ENCODE measurements at places on chromosomes 4 and X.

DNA sequence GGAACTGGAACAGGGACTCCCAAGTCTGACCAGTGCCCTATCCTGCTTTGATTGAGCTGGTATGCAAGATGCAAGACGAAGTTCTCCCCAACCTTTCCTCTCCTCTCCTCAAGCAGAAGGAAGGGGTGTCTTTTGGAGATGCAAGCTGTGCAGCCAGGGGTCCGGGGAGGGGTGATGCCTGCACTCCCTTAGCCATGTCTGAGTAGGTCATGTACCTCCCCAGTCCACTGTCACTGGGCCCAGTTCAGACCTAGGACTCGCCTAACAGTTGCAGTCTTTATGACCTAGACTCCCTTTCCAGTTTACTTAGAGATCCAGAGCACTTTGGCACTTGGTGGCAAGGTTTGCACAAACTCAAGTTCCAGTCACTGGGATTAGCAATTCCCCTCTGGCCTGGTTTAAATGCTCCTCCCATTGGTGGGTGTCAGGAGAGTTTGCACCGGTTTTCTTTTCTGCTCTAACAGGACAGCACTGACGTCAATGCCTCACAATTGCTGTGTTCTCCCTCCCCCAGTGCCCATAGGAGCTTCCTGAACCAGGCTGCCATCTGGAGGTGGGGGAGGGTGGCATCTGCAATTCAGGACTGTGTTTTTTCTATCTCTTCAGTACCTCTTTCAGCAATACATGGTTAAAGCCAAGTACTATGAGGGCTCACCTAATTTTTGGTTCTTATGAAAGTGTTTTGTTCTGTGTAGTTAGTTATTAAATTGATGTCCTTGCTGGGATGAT lies 782.2 kb downstream of the ARAP2 start:
- DNase-seq = peak; percentile 14

DNA sequence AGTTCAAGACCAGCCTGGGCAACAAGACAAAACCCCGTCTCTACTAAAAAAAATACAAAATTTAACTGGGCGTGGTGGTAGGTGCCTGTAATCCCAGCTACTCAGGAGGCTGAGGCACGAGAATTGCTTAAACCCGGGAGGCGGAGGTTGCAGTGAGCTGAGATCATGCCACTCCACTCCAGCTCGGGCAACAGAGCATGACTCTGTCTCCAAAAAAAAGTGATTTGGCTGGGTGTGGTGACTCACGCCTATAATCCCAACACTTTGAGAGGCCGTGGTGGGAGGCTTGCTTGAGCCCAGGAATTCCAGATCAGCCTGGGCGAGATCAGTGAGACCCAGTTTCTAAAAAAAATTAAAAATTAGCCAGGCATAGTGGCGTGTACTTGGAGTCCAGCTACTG lies 4.1 kb downstream of the OPHN1 start:
- no peak for DNase-seq

DNA sequence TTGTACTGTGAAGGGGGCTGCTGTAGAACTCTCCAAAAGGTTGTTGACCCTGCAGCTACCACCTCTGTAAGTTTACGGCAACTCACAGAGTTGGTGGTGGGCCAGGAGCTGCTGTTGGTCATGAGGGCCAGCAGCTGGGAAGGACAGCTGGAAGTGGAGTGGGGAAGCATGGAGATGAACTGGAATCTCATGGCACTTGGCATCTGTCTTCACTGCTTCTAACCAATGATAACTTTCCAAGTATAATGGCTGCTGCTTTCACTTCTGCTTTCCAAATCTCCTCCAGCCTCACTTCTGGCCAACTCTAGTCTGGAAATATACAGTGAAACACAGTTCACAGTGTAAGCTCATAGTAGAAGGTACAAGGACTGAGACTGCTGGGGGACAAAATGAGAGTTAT lies 126.5 kb upstream of the INTU start:
- DNase-seq = no peak

DNA sequence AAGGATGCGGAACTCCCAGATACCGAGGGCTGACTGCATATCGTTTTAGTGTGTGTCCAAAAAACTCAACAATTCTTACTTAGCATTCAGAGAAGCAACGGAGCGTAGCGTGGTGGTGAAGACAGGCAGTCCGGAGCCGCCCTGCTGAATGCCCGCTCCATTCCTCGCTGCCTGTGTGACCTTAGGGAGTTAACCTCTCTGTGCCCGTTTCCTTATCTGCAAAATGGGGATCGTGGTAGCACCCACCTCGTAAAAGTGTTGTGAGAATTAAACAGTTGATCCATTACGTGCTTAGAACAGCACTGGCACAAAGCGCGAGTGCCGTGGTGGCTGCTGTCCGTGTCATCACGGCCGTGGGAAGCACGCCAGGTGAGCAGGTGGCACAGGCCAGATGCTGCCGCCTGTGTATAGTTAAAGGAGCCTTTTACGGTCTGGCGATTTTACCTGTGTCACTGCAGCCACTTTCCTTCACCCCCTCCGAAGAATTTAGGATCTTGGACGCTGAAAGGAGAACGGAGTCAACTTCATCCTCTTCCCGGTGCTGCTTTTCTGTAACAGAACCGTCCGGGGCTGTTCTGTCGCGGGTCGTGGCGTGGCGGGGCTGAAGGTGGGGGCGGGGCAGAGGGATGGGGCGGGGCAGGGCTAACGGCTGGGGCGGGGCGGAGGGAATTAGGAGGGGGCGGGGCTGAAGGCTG lies 885 bp downstream of the CCDC110 start:
- DNase-seq = peak; percentile 63

DNA sequence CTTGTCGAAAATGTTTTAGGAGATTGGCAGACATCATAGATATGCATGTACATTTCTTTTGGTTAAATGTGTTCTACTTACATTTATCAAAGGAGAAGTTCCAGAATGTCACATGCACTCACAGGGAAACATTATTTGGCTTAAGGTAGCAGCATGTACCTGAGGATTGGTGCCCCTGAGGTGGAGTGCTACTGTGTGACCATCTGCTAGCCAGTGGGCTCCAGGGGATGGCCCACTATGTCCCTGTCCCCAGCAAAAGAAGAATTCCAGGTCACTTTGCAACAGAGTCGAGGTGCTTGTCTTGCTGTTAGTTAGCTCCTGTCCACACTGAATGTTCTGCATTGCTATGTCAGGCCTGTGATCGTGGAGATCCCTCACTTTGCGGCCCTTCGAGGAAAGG lies 283.2 kb downstream of the ANK2 start:
- DNase-seq = no peak

DNA sequence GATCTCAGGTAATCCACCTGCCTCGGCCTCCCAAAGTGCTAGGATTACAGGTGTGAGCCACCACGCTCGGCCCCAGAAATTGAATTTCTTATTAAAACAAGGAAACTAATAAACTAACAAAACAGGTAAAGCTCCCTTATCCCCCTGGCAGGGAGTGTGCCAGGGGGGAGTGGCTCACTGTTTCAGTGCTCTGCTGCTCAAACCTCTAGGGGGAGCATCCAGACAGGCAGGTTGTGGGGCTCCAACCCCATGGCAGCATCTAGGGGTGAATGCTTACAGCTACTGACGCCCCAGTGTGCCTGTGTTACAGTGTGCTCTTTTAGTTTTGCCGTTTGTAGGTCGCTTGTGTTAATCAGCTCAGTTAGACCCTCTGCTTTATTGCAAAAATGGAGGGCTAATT lies 605.0 kb downstream of the GABRG1 start:
- no peak for DNase-seq

DNA sequence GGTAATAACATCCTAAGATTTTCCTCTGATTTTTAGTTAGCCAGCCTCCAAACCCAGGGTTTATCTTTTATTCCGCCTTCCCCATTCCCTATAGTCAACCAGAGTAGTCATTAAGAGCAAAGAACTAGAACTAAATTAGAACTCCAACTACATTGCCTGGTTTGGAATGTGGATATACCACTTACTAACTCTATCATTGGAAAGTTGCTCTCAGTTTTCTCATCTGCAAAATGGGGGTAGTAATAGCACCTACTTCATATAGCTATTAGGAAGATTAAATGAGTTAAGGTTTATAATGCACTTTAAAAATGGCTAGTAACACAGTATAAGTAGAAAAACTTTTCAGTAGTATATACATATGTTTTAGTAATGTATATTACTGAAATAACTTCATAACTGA lies 63.7 kb downstream of the ZAR1 start:
- DNase-seq = no peak

- DNase-seq = no peak
These were observed 131.0 kb upstream of the MAP3K15 start for GRCh38 chrX:19646282-19646681.

DNA sequence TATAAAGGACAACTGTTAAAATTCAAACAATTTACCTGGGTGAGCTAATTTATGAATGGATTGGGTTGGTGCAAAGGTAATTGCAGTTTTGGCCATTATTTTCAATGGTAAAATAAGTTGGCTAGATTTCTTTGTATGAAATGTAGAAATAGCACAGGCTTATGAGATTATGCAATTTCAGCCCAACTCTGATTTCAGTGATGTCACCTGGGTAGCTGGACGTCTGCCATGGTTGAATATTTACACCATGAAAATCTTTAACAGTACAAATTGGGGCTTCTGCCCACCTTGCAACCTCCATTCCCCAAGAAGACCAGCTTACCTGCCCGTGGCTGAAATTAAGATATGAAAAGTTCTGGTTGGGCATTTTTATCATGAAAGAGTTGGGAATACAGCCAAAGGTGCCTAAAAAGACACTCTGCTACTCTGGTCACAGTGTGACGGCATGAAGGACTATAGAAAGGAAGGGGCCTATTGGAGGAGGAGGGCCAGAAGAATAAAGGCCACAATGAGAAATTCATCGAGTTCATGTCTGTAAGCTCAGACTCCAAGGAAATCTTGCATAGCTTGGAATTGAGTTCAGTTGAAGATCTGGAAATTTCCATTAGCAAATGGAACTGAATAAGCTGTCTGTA lies 29.7 kb downstream of the EGF start:
- no peak for DNase-seq

DNA sequence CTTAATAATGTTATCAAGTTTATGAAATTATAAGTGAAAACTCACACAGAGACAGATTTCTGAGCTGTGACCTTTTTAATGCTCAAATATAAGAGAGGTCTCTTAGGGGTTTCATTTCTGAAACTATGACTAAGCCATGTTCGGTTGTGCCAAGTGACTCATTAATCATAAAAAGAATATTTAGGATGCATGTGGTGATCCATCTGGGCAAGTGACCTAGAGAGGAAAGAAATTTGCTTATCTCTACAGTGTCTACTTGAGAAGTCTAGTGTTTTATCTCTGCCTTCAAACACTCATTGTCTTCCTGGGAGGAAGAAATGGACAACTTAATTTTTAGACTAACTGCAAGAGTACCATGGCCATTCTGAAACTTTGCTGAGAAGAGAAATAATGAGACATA lies 545.3 kb upstream of the GRID2 start:
- DNase-seq = no peak

GRCh38 chrX:43552156-43552555 lies 103.9 kb upstream of the MAOA start:
- no peak for DNase-seq

DNA sequence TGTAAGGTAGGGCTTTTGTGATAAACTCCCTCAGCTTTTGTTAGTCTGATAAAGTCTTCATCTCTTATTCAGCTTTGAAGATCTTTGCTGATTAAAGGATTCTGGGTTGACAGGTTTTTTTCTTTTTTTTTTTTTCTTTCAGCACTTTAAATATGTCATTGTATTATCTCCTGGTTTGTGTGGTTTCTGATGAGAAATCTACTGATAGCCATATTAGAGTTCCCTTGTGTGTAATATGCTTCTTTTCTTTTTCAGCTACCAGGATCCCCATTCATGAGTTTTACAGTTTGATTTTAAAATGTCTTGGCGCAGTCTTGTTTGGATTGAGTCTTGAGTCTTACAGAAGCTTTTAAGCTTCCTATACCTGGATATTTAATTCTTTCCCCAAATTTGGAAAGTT lies 504.5 kb downstream of the TLL1 start:
- no peak for DNase-seq

DNA sequence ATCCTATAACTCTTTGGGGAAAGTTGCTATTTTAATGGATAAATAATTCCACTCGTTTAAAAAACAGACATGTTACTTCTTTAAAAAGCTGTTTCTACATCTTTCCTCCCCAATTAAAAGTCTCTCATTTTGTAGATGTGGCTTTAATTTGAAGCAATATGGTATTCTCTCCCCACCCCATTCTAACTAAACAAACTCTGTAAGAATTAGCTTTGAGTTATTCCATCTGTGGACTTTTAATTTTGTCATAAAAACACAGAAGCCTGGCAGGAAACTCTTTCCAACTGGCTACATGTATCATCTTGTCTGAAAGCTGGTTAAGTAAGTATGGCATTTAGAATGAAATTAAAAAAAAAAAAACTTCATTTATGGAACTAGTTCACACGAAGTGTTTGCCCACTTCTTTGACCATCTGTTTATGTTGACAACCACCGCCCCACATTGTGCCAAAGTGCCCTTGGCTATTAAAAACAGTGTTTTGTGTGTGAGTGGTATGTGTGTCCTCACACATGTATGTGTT lies 140.3 kb downstream of the NAA11 start:
- no peak for DNase-seq

- DNase-seq = peak; percentile 69
These were observed 90.0 kb upstream of the EDA2R start for GRCh38 chrX:66728818-66729271.

DNA sequence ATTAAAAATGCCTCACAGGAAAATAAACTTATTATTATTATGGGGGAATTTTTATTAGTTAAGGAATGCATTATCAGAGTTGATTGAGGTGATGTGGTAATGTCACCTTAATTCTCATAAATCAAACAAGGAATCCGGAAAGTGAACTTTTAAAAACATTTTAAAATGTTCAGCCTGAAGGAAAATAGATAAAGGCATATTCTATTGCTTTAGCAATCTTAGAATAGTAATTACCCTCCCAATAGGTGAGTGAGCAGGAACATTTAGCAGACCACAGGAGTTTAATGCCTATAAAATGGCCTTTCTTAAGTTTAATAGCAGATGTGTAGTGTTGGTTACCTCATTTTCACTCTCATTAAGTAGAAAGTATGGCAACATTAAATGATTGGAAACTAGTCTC lies 160.9 kb upstream of the MAD2L1 start:
- no peak for DNase-seq

DNA sequence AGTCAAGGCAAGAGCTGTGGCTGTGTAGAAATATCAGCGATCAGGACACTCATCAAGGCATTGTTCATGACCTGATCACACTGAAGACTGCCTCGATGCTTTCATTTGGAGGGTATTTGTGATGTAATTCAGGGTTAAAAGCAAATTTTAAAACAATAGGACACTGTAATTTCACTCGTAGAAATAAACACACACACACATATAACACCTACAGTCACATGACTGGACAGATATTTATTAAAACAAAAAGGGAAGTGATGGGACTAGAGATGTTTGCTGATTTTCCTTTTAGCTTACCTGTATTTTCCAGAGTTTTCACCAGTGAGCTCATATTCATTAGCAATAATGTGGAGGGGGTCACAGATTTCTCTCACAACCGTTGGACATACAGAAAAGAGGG lies 51.1 kb upstream of the KDR start:
- no peak for DNase-seq

GRCh38 chr4:133694416-133694815 lies 507.2 kb downstream of the PABPC4L start:
- no peak for DNase-seq

DNA sequence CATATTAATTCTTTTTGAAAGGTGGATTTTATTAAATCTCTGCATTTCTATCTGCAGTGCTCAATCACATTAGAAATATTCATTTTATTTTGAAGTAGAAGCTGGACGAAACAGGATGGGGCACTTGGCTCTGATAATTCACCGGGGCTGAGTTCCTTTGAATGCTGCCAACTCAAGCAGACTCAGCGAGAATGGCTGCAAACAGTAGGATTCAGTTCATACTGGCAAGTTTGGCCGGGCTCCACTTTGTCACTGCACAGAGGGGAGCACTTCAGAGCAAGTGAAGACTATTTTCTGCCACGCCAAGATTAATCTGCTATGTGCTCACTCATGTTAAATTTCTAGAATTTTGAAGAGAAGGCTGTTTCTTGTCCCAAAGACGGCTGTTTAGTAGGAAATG lies 30.7 kb upstream of the KLHL8 start:
- DNase-seq = peak; percentile 92

Data from globus pallidus (tissue), 1 donor.